ENCODE measurements at places on chromosomes 12 and 14.

DNA sequence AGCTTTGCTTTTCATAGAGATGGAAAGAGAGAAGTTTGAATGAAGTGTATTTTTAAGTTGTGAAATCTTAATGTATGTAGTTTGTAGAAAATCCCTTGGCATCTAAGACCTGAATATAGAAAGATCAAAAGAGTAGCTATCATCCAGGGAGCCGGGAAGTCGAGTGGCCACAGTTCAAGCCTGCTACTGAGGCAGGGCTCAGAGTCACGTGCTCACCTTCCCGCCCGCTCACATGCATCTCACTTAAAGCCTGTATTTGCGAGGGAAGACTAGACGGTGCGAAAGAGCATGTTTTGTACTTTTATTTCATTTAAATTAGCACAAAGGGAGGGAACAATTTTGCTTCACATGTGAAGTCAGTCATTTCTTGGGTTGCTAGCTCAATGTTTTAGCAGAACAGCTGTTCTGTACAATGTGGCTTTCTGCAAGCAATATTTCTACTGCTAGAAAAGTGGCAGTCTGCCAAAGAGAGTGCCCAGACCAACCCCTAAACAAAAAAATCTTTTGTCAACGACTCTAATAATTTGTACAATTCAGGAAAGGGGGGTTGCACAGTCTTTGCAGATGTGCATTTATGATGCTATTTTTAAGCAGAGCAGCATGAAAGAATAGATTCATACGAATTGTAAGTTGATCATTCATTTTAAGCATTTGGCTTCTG lies 290.7 kb downstream of the NPAS3 start:
- DNase-seq, result no peak

- DNase-seq, result no peak
Observed at GRCh38 chr12:6959058-6959804, 8.1 kb downstream of the PTPN6 start.

GRCh38 chr14:41037388-41037787 lies 569.3 kb upstream of the LRFN5 start:
- DNase-seq, result no peak

GRCh38 chr14:96037891-96038557 lies 1.1 kb upstream of the C14orf132 start:
- no peak for DNase-seq

DNA sequence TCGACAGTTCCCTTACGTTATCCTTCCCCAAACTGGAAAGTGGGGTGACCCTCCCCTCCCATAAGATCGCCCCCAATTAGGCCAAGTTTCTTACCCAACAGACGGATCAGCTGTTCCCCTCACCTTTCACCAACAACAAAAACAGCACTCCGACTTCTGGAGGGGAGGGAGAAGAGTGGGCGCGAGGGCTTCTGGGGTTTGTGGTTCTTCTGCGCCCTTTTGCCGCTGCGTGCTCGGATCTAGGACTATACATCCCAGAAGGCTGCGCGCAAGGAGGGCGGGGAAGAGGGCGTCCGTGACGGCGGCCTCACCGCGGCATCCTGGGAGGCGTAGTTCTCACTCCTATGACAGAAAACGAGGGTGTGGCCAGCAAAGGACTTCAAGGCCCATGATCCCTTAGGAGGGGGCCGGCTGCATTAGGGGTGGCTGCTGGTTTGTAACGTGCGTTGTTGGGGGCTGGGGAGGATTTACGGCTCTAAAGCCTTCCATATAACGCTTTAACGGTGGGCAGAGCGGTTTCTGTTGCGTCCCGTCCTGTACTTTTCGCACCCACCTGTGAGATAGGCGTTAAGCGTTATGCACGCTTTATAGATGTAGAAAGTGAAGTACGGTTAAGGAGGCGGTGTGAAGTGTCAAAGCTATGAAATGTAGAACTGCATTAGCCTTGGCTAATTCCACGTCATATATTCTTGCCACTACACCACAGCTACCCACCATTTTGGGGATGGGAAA lies at the start of gene CALCOCO1:
Gene CALCOCO1, minus strand, starts transcription at position 143 of the 732 bp plus-strand sequence. CDS start 2,210 bp downstream, outside the sequence.
- DNase-seq, result peak; percentile 90
